ENCODE measurements at places on chromosomes 3 and 15.

DNA sequence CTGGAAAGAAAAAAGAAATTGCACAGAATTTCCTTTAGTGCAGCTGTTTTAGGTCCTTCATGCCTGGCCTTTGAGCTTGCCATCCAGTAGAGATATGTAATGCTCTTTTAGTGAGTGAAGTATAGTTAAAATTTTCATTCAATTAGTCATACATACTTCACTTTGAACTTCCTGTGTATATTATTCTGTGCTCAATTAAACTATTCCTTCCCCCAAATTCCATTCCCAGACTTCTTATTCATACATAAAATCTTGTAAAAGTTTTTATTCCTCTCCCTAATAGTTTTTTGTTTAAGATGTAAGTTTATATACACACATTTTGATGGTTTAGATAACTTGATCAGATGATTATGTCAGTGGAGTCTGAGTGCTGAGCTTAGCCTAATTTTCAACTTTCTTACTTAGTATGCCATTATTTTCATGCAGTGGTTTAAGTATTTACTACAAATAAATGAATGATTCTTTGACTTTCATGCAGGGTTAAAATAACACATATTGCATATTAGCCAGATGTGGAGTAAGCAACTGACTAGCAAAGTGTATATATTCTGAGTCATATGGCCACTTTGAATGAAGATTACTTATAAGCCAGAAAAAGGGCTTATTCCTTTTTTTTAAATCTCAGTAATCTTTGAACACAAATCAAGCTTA lies 42.5 kb upstream of the ABHD10 start:
- DNase-seq, result peak; percentile 83

GRCh38 chr3:113662824-113663223 lies 33.6 kb downstream of the USF3 start:
- DNase-seq, result no peak

- DNase-seq, result peak; percentile 65
Observed at GRCh38 chr3:64184621-64185020, 40.6 kb downstream of the PRICKLE2 start.

- DNase-seq, result no peak
Observed at GRCh38 chr15:64037966-64038365, 8.3 kb downstream of the DAPK2 start.

GRCh38 chr15:25735550-25736384 lies 127.4 kb downstream of the ATP10A start:
- no peak for DNase-seq

- peak; percentile 20 for DNase-seq
Observed at GRCh38 chr15:83837945-83838571, 184.1 kb downstream of the ADAMTSL3 start.

- peak; percentile 84 for DNase-seq
Observed at GRCh38 chr15:72685925-72686794, at the start of the genes BBS4 and HIGD2B. TSS of gene BBS4 (plus strand) at chr15:72686207. CDS start at chr15:72686228, 21 bp downstream. TSS of gene HIGD2B (minus strand) at chr15:72686182. CDS start at chr15:72676374, 9,808 bp downstream.

GRCh38 chr3:193869221-193870201 lies 266.4 kb upstream of the HES1 start:
- DNase-seq, result peak; percentile 89

- peak; percentile 89 for DNase-seq
Observed at GRCh38 chr3:100257586-100257985, 3.2 kb upstream of the TBC1D23 start.

GRCh38 chr3:52041118-52041731 lies 15.1 kb downstream of the DUSP7 start:
- DNase-seq, result no peak

DNA sequence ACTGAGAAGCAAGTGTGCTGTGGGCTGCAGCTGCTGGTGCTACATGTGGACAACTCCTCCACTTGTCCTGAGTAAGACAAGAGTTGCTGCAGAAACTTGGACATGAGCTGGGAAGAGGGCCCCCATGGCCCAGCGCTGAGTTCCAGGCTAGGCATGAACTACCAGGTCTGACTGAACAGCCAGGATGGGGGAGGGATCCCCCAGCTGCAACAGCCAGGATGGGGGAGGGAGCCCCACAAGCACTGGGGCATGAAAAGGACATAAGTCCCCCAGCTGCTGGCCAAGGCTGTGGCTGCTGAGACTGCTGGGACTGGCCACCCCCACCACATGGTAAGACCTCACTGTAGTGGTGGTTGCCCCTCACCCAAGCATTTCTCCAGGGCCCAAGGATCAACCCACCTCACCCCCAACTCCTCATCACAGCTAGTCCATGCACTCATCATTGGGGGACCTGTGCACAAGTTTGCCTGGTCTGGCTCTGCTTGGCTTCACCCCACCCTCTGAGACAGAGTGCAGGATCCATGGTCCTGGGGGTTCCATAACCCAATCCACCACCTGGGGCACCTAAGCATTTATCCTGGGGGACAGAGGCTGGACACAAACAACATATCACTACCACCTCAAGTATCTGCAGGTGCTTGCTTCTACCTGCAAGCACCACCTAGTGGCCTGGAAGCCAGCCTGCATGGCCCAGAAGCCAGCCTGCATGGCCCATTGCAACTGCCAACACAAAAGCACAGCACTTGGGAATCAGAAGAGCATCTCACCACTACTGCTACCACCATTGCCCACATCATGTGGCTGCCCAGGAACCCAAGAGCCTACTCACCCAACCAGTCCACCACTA lies 84.5 kb upstream of the STT3B start:
- no peak for DNase-seq

GRCh38 chr3:125116311-125117080 lies 60.7 kb upstream of the HEG1 start:
- DNase-seq, result peak; percentile 77

DNA sequence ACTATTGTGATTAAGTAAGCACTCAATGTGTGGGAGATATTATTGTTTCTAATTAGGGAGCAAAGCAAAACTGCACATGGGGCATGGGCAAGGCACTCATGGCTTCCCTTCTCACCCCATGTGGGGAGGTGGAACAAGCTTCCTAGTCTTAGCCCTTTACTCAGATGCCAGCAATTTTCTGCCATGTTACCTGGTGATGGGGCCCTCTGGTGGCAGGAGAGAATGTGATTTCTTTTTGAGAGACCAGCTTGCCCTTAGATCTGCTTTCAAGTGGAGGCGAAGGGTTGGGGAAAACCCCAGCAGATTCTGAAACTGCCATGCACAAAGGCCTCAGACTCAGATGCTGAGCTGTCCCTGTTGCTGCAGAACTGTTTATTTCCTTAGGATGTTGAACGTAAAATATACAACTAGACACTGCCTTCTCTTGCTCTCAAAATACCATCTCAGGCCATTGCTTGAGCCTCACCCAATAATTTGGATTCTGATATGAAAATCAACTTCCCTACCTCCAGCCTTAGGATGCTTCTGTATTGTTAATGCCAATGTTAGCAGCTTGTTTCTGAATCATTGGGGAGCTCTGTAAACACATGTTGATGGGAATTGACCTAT lies 130.2 kb upstream of the TPRG1 start:
- DNase-seq, result peak; percentile 14

GRCh38 chr3:127068111-127068810 lies 85.3 kb downstream of the PLXNA1 start:
- DNase-seq, result no peak

Data from fibroblast of skin of abdomen (primary cell).